ENCODE measurements at places on chromosomes 4 and X. TPM values are rescaled to one million over a fixed set of nuclear protein-coding genes. Genes with fewer than 3 reads are reported as not detected.

Gene MAOB
- 23.4 TPM for total RNA-seq

DNA sequence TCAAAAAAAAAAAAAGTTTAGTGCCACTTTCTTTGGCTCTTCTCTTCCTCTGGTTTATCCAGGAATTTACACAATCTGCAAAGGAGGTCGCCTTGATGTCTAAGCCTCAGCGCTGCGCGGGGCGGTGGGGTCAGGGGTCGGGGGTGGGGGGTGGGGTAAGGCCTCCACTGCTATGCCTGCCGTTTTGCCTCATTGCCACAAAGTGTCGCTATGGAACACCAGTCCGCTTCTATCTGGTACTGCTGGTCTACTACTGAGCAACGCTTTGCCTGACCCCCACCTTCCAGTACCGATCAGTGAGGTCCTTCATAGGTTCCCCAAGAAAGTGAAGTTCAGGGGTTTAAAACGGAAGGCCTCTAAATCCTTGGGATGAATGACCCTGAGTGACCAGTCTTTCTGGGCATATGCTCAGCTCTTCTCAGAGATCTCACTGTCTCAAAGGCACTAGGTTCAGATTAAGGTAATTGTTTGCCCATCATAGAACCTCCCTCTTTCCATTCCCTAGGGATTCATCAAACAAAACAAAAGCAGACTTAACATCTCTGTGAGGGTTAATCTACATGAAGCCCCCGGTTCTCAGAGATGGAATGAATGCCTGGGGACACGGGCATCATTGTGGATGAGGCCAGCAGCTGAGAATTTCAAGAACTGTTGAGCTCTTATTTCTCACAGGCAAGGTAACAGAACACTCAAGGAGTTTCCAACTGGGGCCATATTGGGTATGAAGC lies 16.9 kb upstream of the TSR2 start:
- no peak overlapping the region for H3K4me3 ChIP-seq
- H3K4me1 ChIP-seq = no peaks in the 10 kb centered on the region

DNA sequence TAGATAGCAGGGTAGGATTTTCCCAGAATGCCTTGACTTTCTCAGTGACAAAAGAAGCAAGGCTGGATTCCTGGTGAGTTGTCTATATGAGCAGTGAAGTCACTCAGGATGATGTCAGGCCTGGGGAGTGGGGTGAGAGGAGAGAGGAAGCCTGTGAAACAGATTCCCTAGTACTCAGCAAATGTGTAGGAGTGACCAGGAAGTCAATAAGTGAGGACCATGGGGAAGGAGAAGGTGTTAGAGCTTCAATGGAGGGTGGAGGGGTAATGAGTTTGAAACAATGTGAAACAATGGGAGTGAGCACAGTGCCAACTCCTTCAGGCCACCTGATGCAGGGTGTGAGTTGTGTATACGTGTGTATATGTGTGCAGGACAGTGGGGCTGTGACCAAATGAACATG lies 2.4 kb upstream of the SLC9A6 start:
- no peak overlapping the region for H3K4me3 ChIP-seq
- H3K36me3 ChIP-seq = no peaks in the 10 kb centered on the region
- H3K27ac ChIP-seq = no peak overlapping the region
- DNase-seq = no peak
- no peaks in the 10 kb centered on the region for H3K4me1 ChIP-seq

- no peak overlapping the region for H3K4me3 ChIP-seq
- no peaks in the 10 kb centered on the region for H3K4me1 ChIP-seq
- H3K27ac ChIP-seq = no peak overlapping the region
Measured at GRCh38 chr4:177480795-177481194, 38.6 kb upstream of the AGA start.

Gene GAK
- total RNA-seq = 177 TPM

Gene YIPF7
- 0.98 TPM for total RNA-seq

- DNase-seq = no peak
- H3K4me3 ChIP-seq = no peak overlapping the region
- no peaks in the 10 kb centered on the region for H3K27me3 ChIP-seq
- H3K27ac ChIP-seq = no peak overlapping the region
- no peaks in the 10 kb centered on the region for H3K36me3 ChIP-seq
Measured at GRCh38 chr4:186258216-186258811, 7.7 kb upstream of the F11 start.

Gene MAGEA2
- not detected for total RNA-seq

- H3K27me3 ChIP-seq = no peaks in the 10 kb centered on the region
- H3K27ac ChIP-seq = no peak overlapping the region
- no peaks in the 10 kb centered on the region for H3K36me3 ChIP-seq
- no peak overlapping the region for H3K4me3 ChIP-seq
- H3K4me1 ChIP-seq = no peaks in the 10 kb centered on the region
Measured at GRCh38 chrX:10001496-10001895, 34.3 kb downstream of the CLDN34 start.

DNA sequence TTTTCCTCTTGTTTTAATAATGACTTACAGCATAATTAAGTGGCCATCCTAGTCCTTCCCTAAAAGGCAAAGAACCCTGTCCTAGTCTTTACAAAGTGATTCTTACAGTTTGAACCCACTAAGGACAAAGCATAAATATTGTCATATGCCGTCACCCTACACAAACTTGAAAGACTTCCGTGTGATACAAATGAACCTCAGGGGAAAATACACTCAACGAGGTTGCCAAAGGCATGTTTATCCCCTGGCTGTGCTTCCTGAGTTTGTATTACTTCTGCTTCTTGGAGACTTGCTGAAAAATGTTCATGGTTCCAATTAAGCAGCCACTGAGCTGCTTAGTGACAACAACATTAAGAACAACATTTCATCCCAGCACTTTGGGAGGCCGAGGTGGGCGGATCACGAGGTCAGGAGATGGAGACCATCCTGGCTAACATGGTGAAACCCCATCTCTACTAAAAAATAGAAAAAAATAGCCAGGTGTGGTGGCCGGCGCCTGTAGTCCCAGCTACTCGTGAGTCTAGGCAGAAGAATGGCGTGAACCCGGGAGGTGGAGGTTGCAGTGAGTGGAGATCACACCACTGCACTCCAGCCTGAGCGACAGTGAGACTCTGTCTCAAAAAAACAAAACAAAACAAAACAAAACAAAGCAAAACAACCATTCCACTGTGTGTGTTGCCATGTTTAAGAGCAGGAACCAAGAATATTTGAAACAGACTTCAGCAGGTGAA lies 16.2 kb downstream of the RASSF6 start:
- no peaks in the 10 kb centered on the region for H3K4me1 ChIP-seq
- H3K27me3 ChIP-seq = no peaks in the 10 kb centered on the region
- H3K4me3 ChIP-seq = no peak overlapping the region
- H3K36me3 ChIP-seq = no peaks in the 10 kb centered on the region
- DNase-seq = no peak
- H3K27ac ChIP-seq = no peak overlapping the region

DNA sequence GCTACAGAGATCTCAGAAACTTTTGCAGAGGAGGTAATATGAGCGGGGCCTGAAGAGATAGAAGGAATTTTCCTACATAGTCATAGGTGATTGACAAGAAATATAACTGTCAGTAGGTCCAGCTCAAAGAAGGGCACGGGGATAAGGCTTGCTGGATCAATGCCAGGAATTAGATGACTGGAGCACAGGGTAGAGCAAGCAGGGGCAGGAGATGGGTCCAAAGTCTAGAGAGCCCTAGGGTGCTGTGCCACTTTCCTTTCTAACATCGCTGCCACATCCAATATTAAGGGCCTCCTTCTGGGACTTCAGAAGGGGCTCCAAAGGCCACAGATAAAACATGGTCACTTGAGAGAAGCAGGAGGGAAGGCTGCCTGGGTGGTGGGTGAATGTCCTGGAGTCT lies 402.2 kb downstream of the MID1IP1 start:
- no peak overlapping the region for H3K4me3 ChIP-seq
- no peaks in the 10 kb centered on the region for H3K27me3 ChIP-seq
- no peaks in the 10 kb centered on the region for H3K4me1 ChIP-seq
- H3K36me3 ChIP-seq = no peaks in the 10 kb centered on the region

Gene ANKRD50
- total RNA-seq = 16.5 TPM

DNA sequence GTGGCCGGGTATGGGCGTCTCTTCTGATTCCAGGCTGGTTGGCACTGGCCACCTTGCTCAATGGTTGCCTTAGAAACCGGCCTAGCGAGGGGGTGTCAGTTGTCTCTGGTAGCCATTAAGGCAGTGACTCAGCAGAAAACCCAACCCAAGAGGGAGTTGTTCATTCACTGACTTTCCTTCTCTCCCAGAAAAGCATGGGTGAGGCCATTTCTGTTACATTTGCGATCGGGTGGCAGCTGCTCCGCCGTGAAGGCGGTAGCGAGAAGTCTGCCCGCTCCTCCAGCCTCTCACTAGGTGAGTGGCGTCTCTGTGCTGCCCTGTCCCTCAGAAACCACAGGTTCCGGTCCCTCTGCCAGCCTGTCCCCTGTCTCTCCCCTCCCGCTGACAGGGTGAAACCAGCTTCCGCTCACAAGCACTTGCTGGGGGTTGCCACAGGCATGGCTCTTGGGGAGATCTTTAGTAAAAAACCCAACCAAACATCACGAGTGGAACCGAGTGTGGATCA lies 17.4 kb downstream of the IRAK1 start:
- DNase-seq = no peak
- peaks cover 12% of the 10 kb centered on the region for H3K4me1 ChIP-seq
- H3K27me3 ChIP-seq = no peaks in the 10 kb centered on the region
- H3K36me3 ChIP-seq = no peaks in the 10 kb centered on the region

DNA sequence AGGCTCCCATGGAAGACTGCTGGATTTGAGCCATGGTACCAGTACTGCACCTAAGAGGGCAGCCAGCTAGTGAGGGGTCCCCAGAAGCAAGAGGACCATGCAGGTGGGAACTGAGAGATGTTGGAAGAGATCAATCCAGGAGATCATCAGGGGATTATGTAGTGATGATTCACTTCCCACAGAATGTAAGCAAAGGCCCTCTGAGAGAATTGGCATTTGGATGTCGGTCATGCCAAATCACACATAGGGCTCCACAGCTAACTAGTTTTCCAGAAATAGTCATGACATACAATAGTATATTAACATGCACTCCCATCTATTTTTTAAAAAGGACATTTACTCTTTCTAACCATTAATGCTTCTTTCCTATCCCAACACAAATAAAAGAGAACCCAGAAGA lies 112.5 kb downstream of the RASGEF1B start:
- no peak overlapping the region for H3K4me3 ChIP-seq
- H3K4me1 ChIP-seq = no peaks in the 10 kb centered on the region
- H3K27me3 ChIP-seq = peaks cover 3% of the 10 kb centered on the region

GRCh38 chr4:24260923-24261564 lies 323.3 kb downstream of the DHX15 start:
- no peak overlapping the region for H3K27ac ChIP-seq
- peak; percentile 17 for DNase-seq
- H3K36me3 ChIP-seq = no peaks in the 10 kb centered on the region
- H3K4me3 ChIP-seq = no peak overlapping the region

DNA sequence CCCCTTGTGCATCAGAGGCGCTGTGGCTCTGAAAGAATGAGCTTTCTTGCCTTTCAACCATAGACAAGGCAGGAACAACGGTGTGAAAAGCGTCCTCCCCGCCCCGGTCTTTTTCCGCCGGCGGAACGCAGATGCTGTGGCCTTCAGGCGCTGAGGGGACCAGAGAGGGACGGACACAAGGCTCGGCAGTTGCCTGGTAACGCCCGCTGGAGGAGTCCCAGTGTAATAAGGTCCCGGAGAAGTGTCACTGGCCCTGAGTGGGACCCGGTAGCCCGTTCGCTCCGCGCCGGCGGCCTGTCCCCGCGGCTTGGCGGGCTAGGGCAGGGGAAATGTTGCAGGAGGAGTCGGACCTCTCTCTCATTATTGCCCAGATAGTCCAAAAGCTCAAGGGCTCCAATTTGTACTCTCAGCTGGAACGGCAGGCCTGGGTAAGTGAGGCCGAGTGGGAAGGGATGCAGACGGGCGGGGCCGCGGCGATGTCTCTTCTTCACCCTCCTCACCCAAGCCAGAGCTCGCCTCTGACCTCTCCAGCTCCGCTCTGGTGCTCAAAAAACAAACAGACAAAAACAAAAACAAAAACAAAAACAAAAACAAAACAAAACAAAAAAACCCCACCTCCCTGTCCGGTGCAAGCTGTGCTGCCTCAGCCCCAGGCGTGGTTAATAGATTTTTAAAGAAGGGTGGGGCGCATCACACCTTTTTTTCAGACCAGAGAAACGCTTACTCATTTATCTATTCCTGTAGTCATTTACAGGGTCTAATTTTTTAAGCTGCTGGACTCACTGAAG lies at the start of gene TBC1D19:
Gene TBC1D19, plus strand, starts transcription at position 220 of the 788 bp plus-strand sequence. Its CDS starts 110 bp downstream, at position 330.
- H3K27me3 ChIP-seq = no peaks in the 10 kb centered on the region
- no peaks in the 10 kb centered on the region for H3K36me3 ChIP-seq
- H3K4me3 ChIP-seq = peak within 1 kb of the TSS; percentile 81
- peak within 1 kb of the TSS; percentile 79 for H3K27ac ChIP-seq

GRCh38 chrX:77937291-77937690 lies 26.8 kb downstream of the ATP7A start:
- no peak for DNase-seq
- H3K4me1 ChIP-seq = no peaks in the 10 kb centered on the region
- no peak overlapping the region for H3K27ac ChIP-seq
- no peak overlapping the region for H3K4me3 ChIP-seq
- H3K36me3 ChIP-seq = no peaks in the 10 kb centered on the region

DNA sequence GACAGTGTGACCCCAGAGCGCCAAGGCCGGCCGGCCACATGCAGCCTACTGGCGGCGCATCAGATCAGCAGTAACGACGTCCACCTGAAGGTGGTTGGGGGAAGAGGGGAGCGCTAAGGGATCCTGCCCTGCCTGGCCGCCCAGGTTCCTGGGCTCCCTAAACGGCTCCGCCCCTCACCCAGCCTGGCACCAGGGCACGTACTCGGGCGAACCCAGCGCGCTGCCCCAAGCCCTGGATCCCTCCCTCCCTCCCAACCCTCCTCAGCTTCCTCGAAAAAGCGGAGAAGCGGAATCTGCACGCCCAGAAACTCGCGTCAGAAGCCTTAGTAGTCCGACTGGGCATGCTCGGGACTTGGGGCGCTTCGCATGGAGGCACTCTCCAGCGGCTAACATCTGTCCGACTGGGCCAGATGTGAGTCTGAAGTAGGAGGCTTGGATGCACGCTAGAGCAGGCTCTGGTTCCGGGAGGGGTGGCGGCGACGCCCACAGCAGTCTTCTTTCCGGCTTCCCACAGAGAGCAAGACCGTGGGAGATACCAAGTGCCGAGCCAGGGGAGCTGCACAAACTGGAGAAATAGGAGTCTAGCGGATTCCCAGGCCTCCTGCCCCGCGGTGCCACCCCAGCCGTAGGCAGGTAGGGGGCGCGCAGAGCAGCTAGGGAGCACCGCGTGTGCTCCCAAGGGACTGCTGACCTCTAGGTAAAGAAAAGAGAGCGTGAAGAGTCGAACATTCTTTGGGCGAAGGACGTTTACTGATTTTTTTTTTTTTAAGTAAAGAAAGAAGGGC lies 114.3 kb upstream of the TEX13C start:
- no peak overlapping the region for H3K27ac ChIP-seq
- H3K36me3 ChIP-seq = no peaks in the 10 kb centered on the region
- peaks cover 22% of the 10 kb centered on the region for H3K4me1 ChIP-seq
- H3K27me3 ChIP-seq = no peaks in the 10 kb centered on the region

Gene MAGEC2
- total RNA-seq = not detected

- H3K4me1 ChIP-seq = no peaks in the 10 kb centered on the region
- no peak overlapping the region for H3K4me3 ChIP-seq
- H3K27me3 ChIP-seq = no peaks in the 10 kb centered on the region
- DNase-seq = no peak
- no peak overlapping the region for H3K27ac ChIP-seq
Measured at GRCh38 chrX:51694254-51694653, 11.6 kb upstream of the CENPVL2 start.

GRCh38 chr4:155597933-155598451 lies 68.7 kb upstream of the GUCY1A1 start:
- DNase-seq = no peak
- H3K27ac ChIP-seq = no peak overlapping the region
- H3K27me3 ChIP-seq = no peaks in the 10 kb centered on the region
- no peaks in the 10 kb centered on the region for H3K4me1 ChIP-seq

Gene GAGE1
- not detected for total RNA-seq

- no peaks in the 10 kb centered on the region for H3K4me1 ChIP-seq
- DNase-seq = no peak
- no peak overlapping the region for H3K4me3 ChIP-seq
- H3K27ac ChIP-seq = no peak overlapping the region
- H3K36me3 ChIP-seq = peaks cover 52% of the 10 kb centered on the region
- no peaks in the 10 kb centered on the region for H3K27me3 ChIP-seq
Measured at GRCh38 chr4:150826306-150826705, 188.8 kb downstream of the LRBA start.

Gene PLXNB3
- 45.4 TPM for total RNA-seq
